ENCODE measurements at places on chromosomes 12 and 14.

- DNase-seq, result no peak
These were observed 184.8 kb downstream of the SLC16A7 start for GRCh38 chr12:59780605-59781135.

- peak; percentile 86 for DNase-seq
These were observed 41.8 kb downstream of the EFCAB11 start for GRCh38 chr14:89912667-89913211.

DNA sequence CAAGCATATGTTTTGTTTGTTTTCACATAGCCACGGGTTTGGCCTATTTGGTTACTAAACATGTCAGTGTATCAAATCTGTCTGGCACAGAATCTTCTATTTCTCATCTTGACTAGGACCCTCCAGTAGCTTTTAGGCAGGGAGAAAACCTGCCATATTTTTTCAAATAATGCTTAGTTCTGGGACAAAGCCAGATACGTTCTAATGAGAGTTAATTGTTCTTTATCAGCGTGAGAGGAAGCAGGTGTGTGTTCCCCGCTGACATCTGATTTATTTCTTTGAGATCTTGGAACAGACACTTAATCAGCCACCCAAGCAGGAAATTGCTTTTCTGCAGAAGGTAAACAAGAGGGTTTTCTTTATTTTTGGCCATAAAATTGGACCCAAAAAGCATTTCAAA is 54.8 kb downstream of the GOLGA5 start:
- DNase-seq, result no peak

GRCh38 chr12:31737345-31737744 is 8.5 kb upstream of the AMN1 start:
- DNase-seq, result no peak

GRCh38 chr14:22456998-22457594 is 131.9 kb downstream of the DAD1 start:
- no peak for DNase-seq

DNA sequence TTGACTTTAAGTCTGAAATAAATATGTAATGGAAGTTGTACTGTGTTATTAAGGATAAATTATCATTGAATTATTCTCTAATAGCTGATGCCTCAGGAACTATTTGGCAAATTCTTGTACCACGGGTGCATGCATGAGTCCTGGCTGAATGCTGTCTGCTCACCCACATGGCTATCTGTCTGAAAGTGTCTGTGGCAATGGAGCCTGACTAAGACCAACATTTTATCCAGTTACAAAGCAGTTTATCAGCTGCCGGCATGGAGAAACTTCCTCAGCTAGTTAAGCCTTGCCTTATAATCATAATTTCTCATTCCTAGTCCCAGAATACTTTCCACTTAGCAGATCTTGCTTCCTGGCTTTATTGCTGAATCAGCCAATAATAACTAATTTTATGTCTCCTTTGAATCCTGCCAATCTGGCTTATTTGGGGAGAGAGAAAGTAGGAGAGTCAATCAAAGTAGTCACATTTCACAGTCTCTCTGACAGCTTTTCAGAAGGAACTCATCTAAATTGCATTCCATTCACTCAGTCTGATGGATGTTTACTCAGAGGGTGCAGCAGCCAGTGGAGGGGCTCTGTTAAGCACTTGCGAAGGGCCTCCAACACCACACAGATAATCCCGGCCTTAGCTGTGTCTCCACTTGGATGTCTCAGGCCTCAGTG is 280.6 kb upstream of the CLEC14A start:
- no peak for DNase-seq

DNA sequence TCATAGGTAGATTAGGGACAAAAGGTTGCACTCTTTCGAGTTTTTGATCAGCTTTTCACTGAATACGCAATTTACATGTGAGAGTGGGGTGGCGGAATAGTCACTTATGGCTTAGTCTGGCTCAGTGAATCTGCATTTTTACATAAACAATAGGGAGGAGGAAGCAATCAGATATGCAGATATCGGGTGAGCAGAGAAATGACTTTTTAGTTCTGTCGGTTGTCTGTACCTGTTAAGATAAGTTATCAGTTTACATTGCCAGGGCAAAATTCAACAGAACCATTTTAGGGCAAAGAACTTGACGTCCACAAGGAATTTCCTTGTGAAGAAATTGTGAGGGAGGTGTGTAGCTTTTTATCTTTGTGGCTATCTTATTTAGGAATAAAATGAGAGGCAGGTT is 15.4 kb upstream of the EGLN3 start:
- no peak for DNase-seq
